Activated CD4-positive, alpha-beta T cell treated with anti-CD3 and anti-CD28 coated beads, Interleukin-10, Interleukin-2, amounts not matched to agents 100 ng/mL and 50 ng/mL, durations not matched to agents 16 hours and 8 hours (primary cell): ENCODE measurements at places on chromosomes 16 and 17.

DNA sequence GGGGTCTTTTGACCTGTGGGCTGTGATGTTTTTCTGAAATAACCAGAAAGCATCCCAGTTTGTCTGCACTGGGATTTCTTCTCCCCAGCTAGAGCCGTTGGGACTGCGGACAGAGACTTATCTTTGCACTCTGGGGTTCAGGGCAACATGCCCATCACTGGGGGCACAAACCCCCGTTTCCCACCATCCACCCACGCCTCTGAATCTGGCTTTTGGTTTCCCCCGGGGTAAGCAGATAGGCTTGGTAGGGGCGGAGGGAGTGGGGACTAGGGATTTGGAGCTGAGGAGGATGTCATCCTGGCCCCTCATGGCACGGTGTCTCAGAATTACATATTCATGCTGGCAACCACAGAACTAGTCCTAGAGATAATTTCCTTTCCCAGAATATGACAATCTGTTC, 68.6 kb downstream of the CCDC182 start:
- no peak for DNase-seq

- no peak for DNase-seq
Observed at GRCh38 chr17:81948635-81949378, 1.8 kb upstream of the MYADML2 start.

GRCh38 chr16:27764869-27765675, 215.1 kb downstream of the KATNIP start:
- DNase-seq: no peak

DNA sequence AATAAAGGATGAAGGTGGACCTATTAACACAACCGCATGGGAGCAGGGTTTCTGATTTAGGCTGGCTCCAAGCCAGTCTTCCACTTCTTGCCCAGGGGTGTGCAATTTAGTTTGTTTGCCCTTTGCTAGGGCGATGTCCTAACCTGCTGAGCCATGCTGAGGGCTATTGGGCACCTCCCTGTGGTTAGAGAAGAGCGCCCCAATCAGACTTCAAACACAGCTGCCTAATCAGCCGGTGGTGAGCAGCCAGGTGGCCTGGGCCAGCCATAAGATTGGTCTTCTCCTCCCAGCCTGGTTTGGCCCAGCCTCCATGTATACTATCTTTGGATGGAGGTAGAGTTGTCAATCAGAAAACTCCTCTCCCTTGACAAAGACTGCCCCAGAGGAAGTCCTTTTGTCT, 15.7 kb downstream of the TMEM94 start:
- no peak for DNase-seq

DNA sequence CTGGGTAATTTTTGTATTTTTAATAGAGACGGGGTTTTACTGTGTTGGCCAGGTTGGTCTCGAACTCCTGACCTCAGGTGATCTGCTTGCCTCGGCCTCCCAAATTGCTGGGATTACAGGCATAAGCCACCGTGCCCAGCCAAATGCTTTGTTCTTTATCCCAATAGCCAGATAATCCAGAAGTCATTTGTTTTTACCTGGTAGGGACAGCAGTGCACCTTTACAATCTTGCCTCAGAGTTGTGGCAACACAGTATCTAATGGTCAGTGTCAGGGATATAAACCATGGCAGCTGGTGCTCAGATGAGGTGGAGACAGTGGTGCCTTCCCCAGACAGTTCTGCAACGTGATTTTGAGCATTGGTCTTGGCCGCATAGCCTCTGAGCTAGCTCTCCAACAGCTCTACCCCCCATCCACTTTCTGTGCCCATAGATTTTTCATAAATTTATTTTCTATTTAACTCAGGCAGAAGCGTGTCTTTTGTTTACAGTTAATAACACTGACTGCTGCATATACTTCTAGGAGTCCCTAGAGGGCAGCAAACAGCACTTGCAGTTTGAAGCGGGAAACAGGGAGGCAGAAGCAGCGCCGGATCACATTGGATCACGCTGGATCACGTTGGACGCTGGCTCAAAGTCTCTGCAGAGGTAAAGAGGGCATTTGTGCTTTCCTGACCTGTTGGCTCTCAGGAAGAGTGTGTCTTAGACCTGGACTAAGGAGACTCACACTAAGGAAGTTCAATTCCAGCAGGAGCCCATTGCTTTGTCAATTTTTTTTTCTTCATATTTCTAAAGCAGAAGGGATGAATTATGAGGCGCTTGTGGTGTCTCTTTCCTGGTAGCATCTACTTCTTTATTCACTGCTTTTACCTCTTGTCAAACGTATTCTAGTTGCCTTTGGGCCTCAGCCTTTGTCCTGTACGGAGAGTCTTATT, 5.1 kb upstream of the GGT6 start:
- DNase-seq: peak; percentile 80

- DNase-seq: no peak
Observed at GRCh38 chr16:75024182-75024581, 25.4 kb downstream of the ZNRF1 start.

DNA sequence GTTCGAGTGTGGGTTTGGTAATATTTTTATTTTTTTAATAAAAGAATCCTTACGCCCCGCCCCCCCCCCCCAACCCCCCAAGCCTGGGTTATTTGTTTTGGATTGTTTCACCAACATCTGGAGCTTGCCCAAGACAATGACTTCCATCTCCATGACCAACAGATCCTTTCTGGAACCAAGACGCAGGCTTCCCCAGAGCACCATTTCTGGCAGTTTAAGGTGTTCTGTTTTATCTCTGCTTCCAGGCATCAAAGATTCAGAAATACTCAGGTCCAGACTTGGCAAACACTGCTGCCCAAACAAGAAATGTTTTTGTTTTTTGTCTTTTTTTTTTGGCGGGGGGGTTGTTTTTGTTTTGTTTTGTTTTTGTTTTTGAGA, 56.1 kb downstream of the PLXDC1 start:
- no peak for DNase-seq

GRCh38 chr17:55157165-55157564, 107.6 kb upstream of the HLF start:
- no peak for DNase-seq

GRCh38 chr16:12272264-12272663, 295.7 kb downstream of the SNX29 start:
- no peak for DNase-seq

DNA sequence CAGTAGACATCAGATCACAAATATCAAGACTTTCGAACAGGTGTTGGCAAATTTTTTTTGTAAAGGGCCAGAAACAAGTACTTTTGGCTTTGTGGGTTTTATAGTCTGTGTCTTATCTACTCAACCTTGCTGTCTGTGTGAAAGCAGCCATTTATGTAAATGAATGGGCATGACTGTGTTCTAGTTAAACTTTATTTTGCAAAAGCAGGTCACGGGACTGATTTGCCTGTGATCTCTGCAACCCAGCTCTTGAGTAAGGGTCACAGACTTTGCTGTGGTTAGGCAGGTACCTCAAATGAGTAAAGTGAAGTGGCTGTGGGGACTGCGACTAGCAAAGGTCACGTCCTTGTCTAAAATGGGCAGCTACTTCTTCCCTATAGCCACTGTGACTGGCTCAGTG, 136.5 kb downstream of the FTO start:
- no peak for DNase-seq

DNA sequence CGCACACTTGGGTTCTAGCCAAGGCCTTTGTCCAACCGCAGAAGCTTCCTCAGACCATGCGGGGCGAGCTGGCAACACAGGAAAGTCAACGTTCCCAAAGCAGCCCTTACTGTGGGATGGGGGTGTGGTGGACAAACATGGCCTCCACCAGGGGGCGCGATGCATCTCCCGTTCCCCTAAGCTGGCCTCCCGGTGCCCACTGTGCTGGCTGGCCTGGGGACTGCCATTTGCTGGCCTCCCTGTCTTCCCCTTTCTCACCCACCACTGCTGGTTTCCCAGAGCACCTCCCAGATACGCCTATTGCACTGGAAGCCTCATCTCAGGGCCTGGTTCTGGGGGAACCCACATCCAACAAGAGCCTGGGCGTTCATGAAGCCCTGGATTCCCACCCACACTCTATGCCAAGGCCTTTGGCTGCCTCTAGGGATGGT, 145.3 kb downstream of the IRF8 start:
- peak; percentile 28 for DNase-seq

- no peak for DNase-seq
Observed at GRCh38 chr16:54268340-54268739, 18.2 kb downstream of the IRX3 start.

DNA sequence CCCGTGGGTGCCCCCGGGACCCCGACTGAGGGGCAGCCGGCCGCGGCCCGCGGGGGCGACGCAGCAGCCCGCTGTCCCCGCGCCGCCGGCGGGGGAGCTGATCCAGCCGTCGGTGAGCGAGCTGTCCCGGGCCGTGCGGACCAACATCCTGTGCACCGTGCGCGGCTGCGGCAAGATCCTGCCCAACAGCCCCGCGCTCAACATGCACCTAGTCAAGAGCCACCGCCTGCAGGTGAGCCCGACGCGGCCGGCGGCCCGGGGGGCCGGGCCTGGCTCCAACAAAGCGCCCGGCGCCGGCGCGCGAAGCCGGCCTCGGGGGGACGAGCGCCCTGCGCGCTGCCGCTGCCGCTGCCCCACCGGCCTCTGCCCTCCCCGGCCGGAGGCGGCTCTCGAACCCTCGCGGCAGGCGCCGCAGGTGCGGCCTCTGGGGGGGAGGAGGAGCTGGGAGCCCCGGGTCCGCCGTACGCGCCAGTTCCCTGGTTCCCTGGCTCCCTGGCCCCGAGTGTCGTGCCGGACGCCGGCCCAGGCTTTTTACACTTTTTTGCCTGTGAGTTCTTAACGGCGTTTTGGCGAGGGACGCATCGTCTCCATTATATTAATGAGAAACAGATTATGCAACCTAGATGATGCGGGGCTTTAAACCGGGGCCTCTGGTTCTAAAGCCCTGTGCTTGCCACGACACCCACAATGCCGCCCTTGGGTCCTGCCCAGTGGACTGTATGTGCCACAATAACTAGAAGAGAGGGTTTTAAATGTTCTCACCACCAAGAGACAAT, 521 bp downstream of the ATMIN start:
- DNase-seq: peak; percentile 44

- DNase-seq: no peak
Observed at GRCh38 chr17:27180322-27180721, 113.6 kb upstream of the WSB1 start.

DNA sequence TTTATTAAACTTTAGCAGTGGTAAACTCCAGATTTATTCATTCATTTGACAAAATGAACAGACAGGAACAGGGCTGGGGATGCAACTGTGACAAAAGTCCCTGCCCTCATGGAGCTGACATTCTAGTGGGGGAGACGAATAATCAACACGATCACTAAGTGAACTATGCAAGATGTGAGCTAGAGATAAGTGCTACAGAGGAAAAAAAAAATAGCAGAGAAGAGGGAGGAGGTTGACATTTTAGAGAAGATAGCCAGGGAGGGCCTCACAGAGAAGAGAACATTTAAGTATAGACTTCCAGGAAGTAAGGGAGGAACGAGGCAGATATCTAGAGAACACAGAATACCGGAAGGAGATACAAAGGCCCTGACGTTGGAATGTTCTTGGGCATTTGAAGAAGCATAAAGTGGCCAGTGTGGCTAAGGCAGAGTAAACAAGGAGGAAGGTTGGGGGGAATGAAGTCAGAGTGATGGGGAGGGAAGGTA, 17.9 kb upstream of the AP1G1 start:
- DNase-seq: no peak

DNA sequence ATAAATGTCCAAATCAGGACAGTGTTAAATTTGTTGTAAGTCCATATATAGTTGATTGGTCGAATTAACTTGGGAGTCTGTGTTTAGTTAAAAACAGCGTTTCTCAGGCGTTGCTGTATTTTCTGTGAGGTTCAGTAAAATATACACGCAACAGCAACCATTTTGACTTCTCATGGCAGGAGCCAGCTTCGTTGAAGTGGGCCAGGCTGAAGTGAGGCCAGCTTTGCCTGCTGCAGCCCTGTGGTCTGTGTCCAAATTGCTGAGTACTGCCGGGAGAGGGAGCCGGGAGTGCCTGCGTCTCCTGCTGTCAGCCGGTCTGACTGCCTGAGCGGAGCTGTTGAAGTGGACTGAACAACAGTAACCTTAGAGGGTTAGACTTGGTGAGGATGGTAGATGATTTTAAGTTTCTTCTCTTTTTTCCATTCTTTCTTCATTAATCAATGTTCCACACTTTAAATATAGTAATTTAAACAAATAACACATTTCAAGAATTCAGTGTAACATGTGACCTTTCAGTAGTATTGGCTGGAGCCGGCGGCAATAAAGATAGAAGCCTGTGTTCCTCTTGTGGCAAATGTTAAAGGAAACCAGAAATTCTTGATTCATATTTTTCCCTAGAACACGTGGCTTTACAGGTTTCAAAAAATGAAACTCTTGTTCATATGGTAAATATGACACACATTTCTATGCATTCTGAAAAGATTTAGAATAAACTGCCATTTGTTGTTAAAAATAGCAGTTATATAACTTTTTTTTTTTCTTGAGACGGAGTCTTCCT, 37.0 kb upstream of the ZNF750 start:
- peak; percentile 45 for DNase-seq

GRCh38 chr17:34287875-34288274, 2.3 kb downstream of the CCL11 start:
- no peak for DNase-seq

- no peak for DNase-seq
Observed at GRCh38 chr17:16273499-16273898, 56.5 kb downstream of the PIGL start.

DNA sequence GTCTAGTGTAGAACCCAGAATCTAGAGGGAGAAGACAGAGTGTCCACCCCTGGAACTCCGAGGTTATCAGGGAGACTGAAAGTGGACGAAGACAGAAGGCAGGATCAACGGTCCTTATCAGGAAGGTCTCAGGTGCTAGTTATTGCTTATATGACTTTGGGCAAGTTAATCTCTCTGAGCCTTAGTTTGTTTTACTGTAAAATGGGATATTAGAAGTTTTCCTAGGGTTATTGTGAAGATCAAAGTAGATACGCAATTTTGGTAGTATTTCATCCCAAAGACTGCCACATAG, 1.2 kb downstream of the RNF167 start:
- DNase-seq: no peak

DNA sequence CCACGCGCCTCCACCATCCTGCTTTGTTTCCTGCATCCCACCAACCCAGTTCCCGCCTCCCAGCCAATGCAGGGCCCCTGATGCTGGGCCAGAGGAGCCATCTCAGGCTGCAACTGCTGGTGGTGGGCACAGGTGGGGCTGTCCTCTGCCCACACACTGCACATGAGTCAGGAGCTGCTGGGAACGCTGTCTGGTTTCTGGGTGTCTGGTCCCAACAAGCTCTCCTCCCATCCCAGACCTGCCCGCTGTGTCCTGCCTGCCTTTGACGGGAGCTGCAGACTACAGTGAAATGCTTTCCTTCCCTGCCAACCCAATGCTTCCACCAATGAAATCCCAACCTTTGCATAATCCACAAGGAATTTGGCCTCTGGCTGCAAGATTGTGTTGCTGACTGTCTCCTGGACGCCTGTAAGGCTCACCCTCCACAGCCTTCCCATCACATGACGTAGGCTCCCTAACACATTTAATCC, 98.9 kb downstream of the N4BP1 start:
- DNase-seq: no peak
